ENCODE measurements at places on chromosomes 3 and 15. TPM values are rescaled to one million over a fixed set of nuclear protein-coding genes. Genes with fewer than 3 reads are reported as not detected.

SMCO1 gene
- total RNA-seq, result not detected

GRCh38 chr3:187748050-187748481, 2.8 kb upstream of the BCL6 start:
- DNase-seq, result peak; percentile 98

DNA sequence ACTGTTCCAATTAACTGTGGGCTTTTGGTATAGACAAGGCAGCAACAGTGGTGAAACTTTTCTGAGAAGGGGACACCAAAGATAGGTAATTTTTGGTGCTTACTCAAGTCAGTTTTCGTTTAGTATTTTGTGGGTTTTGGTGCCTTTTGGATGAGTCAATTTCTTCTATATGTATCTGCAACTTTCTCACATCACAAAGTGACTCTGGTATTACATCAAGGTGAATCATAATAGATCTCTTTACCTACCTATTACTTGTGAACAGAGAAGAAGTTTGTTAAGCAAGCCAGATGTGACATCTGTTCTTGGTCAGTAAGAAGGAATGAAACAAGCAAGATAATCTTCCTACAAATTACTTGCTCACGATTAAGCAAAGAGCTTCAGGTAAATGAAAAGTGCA, 732.4 kb upstream of the DPPA4 start:
- no peak for DNase-seq

DNA sequence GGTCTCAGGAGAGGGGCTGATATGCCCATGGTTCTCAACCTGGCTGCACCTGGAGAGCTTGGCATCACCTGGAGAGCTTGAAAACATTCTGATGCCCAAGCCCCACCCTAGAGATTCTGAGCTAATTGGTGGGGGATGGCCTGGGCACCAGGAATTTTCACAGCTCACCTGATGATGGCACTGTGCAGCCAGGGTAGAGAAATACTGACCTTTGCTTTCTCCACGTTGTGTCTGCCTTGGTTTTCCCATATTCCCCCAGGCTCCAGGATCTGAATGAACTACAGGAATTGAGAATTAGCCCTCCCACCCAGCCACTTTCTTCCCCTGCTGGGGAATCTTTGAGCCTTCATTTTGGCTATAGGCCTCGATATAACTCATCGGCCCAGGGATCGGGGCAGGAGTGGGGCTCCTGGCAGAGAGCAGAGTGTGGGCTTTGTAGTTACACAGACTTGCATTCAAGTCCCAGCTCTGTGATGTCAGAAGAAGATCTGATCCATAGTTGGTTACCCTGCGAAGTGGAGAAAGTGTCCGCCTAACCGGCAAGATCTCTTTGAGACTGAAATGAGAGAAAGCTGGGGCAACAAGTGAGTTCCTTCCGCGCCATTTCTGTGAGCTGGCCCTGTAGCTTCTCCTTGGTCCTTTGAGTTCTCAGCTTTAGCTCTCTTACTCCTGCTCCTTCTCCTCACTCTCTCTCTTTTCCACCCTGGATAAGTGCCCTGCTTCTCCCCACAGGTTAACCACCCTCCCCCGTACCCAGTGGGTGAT, 33.1 kb upstream of the UBE2Q2 start:
- peak; percentile 65 for DNase-seq

DNA sequence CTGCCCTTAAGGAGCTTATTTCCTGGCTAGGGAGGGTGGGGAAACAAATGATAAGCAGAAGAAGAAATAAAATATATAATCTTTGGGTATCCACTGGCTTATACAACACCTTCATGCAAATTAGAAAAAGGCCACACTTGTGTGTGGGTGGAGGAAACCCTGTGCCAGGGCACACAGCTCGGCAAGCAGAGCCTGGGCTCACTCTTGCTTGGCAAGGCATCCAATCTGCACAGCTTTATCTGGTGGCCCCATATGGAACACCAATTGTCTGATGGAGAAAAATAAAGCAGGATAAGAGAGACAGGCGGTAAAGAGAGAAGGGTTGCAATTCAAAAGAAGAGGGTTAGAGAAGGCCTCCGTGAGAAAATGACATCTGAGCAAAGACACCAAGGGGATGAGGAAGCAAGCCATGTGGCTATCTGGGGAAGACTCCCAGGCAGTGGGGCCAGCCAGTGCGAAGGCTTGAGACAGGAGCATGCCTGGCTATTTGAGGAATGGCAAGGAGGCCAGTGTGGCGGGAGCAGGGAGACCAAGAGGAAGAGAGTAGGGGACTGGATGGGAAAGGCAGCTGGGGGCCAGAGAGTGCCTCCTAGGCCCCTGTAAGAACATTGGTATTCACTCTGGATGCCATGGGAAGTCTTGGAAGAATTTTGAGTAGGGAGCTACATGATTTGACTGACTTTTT, 22.5 kb upstream of the VPS8 start:
- no peak for DNase-seq

LYZL4 gene
- not detected for total RNA-seq

KY gene
- not detected for total RNA-seq

- DNase-seq, result no peak
These were observed 40.3 kb downstream of the EIF4E3 start for GRCh38 chr3:71684757-71685386.

DNA sequence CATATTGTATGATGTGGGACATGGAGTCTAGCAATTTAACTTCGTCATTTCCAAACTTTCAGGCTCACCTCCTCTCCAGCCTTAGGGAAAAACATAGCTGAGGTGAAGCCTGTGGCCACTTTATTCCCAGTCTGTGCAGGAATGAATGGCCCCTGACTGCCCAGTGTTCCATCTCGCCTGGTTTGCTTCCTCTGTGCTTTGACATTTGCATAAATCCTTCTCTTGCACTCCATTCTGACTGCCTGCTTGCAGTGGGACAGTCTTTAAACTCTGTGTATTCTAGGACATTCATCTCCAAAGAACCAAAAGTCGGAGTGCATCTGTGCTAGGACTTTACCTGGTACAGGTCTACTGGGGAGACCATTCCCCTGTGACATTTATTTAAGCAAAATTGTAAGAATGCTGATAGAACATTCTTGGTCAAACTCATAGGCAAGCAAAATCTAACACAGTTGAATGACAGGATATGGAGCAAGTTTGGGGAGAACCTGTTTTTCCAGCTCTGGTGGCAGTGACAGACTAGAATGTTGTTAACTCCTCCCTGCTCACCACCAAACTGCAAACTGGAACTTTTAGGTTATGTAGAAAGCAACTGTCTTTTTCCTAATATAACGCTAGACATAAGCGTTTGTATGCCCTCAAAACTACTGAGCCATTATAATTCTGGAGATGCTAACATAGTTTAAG, 22.1 kb downstream of the TMED3 start:
- no peak for DNase-seq

DNA sequence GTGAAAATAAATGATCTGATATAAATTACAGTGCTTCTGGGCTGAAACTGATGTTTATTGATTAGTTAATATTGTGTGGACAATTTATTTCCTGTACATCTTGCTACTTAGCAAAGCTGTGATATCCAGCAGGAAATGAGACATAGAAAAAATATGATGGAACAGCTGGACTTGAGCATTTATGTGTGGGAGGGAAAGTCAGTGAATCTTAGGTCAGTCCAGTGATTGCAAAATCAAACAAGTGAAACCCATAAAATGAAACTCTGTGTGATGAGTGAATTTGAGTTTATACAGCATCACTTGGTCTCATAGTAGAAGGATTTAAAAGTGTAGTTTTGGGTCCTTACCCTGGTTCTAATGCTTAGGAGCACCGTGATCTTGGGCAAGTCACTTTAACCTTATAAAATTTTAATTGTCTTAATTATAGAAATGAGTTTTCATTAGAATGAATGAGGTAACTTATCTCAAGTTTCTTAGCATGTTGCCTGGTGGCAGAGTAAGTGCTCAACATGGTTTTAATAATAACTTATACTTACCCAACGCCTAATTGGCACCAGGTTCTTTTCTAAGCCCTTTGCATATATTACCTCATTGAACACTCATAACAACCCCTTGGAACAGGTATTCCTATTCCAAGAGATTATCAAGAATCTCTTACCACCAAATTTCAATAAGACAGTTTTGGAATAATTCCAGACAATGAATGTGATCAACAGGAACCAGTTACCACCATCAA, 194.6 kb downstream of the ADAMTSL3 start:
- DNase-seq, result no peak

GRCh38 chr15:77025083-77025901, 30.4 kb downstream of the PSTPIP1 start:
- DNase-seq, result no peak

IL17RB gene
- 2.2 TPM for total RNA-seq

ZNF860 gene
- total RNA-seq, result 0.19 TPM

GRCh38 chr15:58260205-58260724, 122.1 kb downstream of the AQP9 start:
- no peak for DNase-seq

SLC28A1 gene
- total RNA-seq, result not detected
